ENCODE measurements at places on chromosomes 12 and 14.

DNA sequence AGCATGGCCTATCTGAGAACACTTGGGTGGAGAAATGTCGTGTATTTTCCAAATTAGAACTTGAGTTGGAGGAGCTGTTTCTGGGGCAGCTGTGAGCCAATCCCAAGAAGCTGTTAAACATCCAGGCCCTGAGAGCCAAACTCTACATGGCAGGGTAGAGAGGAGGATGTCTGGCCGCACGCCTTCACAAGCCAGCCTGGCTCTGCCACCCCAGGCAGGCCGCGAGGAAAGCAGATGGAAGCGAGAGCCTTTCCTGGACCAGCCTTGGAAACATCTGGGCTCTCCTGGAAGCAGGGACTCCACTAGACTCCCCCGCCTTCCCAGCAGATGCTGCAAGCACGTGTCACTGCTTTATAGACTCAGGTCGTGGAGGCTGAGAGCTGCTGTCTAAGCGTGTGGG is 312.8 kb upstream of the FKBP4 start:
- peaks cover 2% of the 10 kb centered on the region for H3K27me3 ChIP-seq
- no peaks in the 10 kb centered on the region for H3K36me3 ChIP-seq
- no peak for DNase-seq
- H3K27ac ChIP-seq = no peak overlapping the region
- no peaks in the 10 kb centered on the region for H3K4me1 ChIP-seq
- no peak overlapping the region for H3K4me3 ChIP-seq

DNA sequence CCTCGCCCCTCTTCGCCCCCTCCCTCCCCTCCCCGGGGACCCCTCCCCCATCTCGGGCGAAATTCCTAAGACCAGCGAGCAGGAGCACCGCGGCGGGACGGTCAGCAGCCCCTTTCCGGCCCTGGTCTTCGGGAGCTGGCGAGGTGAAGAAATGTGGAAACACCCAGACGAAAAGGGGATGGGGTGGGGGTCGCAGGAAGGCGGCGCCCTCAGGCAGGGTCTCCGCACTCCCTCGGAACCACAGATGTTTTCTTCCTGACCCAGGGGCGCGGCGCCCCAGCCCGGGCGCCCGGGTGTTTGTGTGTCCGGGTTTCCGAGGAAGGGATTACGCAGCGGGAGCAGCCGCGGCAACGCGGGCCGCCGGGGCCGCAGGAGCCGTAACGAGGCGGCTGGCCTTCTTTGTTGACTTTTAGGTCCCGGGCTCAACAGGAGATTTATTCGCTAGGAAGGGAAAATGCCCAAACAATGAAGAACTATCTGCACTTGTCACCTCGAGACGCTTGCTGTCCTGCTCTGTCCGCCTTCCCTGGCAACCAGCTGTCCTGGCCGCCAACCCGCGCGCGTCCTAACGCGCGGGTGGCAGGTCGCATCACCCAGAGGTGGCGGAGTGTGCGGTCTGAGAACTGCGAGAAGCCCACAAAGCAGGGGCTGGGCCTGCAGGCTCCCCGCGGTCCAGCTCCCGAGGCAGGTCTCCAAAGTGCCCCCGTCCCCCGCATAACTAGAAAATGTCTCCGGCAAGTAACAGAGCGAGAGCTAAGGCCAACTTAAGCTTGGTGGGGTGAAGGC is 7.0 kb downstream of the FOXA1 start:
- H3K36me3 ChIP-seq = peaks cover 4% of the 10 kb centered on the region
- H3K27me3 ChIP-seq = peaks cover 78% of the 10 kb centered on the region
- peak overlapping the region; percentile 77 for H3K4me3 ChIP-seq
- H3K27ac ChIP-seq = peak overlapping the region; percentile 97
- peaks cover 10% of the 10 kb centered on the region for H3K4me1 ChIP-seq

DNA sequence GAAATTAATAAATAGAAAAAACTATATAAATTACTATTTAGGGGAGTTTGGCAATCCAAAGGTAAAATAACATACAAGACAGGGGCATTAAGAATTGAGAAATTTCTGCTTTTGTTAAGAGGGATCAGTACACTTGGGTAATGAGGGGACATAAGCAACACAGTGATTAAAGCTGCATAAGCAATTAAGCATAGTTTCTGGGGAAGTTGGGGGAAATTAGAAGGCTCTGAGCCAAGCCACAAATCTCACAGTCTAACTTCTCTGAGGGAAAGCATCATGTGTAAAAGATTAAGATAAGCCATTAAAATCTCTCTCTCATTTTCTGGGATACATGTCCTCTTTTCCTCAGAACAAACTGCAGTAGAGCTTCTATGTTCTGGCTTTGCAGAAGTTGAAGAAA is 533.9 kb upstream of the LRFN5 start:
- H3K27me3 ChIP-seq = no peaks in the 10 kb centered on the region
- H3K36me3 ChIP-seq = no peaks in the 10 kb centered on the region

- H3K27me3 ChIP-seq = no peaks in the 10 kb centered on the region
- peaks cover 8% of the 10 kb centered on the region for H3K4me1 ChIP-seq
- H3K36me3 ChIP-seq = no peaks in the 10 kb centered on the region
- no peak for DNase-seq
- no peak overlapping the region for H3K4me3 ChIP-seq
- no peak overlapping the region for H3K27ac ChIP-seq
These were observed 77.1 kb upstream of the PLXNC1 start for GRCh38 chr12:94071258-94071657.

All from large intestine (tissue), 12 donors.